ENCODE measurements at places on chromosomes 13 and 19. TPM values are rescaled to one million over a fixed set of nuclear protein-coding genes. Genes with fewer than 3 reads are reported as not detected.

- H3K27ac ChIP-seq: no peak overlapping the region
- H3K27me3 ChIP-seq: no peaks in the 10 kb centered on the region
- H3K4me1 ChIP-seq: peaks cover 11% of the 10 kb centered on the region
- DNase-seq: no peak
- no peaks in the 10 kb centered on the region for H3K36me3 ChIP-seq
These were observed 44.4 kb downstream of the ELF1 start for GRCh38 chr13:40974460-40975407.

- no peak for DNase-seq
- H3K36me3 ChIP-seq: peaks cover 13% of the 10 kb centered on the region
- peaks cover 42% of the 10 kb centered on the region for H3K4me1 ChIP-seq
- H3K27ac ChIP-seq: no peak overlapping the region
- peak overlapping the region; percentile 99 for H3K4me3 ChIP-seq
These were observed 4.7 kb downstream of the SLC1A5 start for GRCh38 chr19:46783670-46784069.

ITM2B gene
- total RNA-seq: 126 TPM

SOX1 gene
- 41.2 TPM for total RNA-seq

DNA sequence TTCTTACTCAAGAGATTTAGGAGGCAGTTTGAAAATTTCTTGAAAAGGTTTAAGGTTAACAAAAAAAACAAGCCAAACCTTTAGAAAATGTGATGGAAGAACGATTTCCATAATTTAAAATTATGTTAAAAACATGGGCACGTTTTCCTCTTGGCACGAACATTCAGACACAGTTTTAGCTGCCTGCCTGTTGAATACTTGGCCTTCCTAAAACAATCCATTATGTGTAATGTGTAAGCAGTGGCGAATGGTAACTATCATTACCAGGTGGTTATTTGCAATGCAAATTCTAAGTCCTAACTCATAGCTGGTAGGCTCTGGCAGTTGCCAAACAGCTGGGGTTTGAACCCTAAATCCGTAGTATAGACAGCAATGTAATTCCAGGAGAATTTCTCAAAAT, 1425.7 kb upstream of the SLC10A2 start:
- H3K27ac ChIP-seq: no peak overlapping the region
- H3K4me1 ChIP-seq: no peaks in the 10 kb centered on the region
- DNase-seq: no peak
- no peak overlapping the region for H3K4me3 ChIP-seq
- no peaks in the 10 kb centered on the region for H3K36me3 ChIP-seq

CLEC4G gene
- total RNA-seq: not detected

DNA sequence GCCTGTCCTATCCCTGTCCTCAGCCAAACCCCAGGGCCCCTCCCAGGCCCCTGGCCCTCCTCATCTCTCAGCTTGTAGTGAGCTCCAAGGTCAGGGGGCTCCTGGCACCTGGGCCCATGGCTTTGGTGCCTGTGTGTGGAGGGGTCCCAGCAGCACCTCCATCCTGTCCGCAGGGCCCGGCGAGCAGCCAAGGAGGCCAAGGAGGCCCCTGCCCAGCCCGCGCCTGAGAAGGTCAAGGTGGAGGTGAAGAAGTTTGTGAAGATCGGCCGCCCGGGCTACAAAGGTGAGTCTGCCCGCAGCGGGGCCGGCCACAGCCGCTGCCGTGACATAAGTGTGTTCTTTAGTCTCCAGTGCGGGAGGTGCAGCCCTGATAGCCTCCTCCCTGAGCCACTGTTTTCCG, 3.9 kb upstream of the AMH start:
- no peak overlapping the region for H3K4me3 ChIP-seq
- peaks cover 4% of the 10 kb centered on the region for H3K36me3 ChIP-seq
- no peak overlapping the region for H3K27ac ChIP-seq
- no peaks in the 10 kb centered on the region for H3K27me3 ChIP-seq
- DNase-seq: no peak
- H3K4me1 ChIP-seq: peaks cover 24% of the 10 kb centered on the region

DNA sequence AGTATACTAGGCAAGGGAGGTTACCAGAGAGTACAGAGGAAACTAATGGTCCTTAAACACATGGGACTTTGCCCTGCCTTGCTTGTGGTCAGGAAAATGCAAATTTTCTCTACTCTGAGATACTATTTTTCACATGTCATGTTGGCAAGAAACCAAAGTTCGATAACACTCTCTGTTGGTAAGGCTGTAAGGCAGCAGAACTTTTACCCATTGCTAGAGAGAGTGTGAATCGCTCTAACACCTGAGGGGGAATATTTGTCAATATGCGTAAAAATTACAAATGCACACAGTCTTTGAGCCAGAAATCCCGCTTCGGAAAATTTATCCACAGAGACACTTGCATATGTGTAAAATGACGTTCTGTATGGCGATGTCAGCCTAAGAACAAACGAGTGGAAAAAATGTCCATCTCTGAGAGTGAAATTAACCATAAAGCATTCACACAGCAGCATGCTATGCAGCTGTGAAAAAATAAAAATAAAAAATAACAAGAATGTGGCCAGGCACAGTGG, 9.5 kb upstream of the RFX1 start:
- no peak overlapping the region for H3K4me3 ChIP-seq
- DNase-seq: no peak
- no peaks in the 10 kb centered on the region for H3K4me1 ChIP-seq
- no peaks in the 10 kb centered on the region for H3K27me3 ChIP-seq

TEX26 gene
- not detected for total RNA-seq

- peaks cover 52% of the 10 kb centered on the region for H3K4me1 ChIP-seq
- H3K27ac ChIP-seq: no peak overlapping the region
- peak overlapping the region; percentile 84 for H3K4me3 ChIP-seq
- H3K27me3 ChIP-seq: peaks cover 95% of the 10 kb centered on the region
These were observed 15.7 kb downstream of the ZIC5 start for GRCh38 chr13:99955747-99956472.

NAPSA gene
- 0.96 TPM for total RNA-seq

DNA sequence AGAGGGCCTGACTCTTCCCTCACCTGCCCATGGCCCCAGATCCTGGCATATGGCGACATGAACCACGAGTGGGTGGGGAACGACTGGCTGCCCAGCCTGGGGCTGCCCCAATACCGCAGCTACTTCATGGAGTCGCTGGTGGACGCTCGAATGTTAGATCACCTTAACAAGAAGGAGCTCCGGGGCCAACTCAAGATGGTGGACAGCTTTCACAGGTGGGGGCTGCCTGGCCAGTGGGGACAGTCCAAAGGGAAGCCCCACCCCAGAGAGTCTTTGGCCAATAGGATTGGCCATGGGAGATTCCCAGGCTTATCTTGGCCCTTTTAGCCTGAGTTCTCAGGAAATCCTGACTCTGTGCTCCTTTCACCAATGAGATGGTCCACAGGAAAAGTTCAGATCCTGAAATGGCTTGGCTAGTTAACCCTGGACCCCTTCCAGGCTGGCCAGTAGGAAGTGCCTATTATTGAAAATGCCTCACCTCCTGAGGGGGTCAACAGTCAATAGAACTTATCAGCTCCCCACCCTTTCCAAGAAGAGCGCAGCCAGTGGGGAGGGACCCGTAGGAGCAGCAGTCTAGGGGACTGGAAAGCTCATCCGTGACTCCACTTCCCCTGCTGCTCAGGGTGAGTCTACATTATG, 7.0 kb downstream of the HRC start:
- no peaks in the 10 kb centered on the region for H3K36me3 ChIP-seq
- peak overlapping the region; percentile 85 for H3K4me3 ChIP-seq
- H3K27me3 ChIP-seq: peaks cover 19% of the 10 kb centered on the region
- H3K4me1 ChIP-seq: peaks cover 46% of the 10 kb centered on the region

ZSWIM4 gene
- 19.9 TPM for total RNA-seq

GRCh38 chr13:59890054-59890453, 273.7 kb downstream of the DIAPH3 start:
- DNase-seq: no peak
- H3K4me1 ChIP-seq: no peaks in the 10 kb centered on the region
- H3K27me3 ChIP-seq: no peaks in the 10 kb centered on the region
- H3K36me3 ChIP-seq: peaks cover 6% of the 10 kb centered on the region
- H3K27ac ChIP-seq: no peak overlapping the region
- H3K4me3 ChIP-seq: no peak overlapping the region

GRCh38 chr13:48801255-48801654, 147.5 kb downstream of the CYSLTR2 start:
- H3K4me3 ChIP-seq: no peak overlapping the region
- H3K27ac ChIP-seq: no peak overlapping the region
- no peaks in the 10 kb centered on the region for H3K4me1 ChIP-seq

SGCG gene
- not detected for total RNA-seq

GRCh38 chr13:78299832-78300623, 303.3 kb downstream of the POU4F1 start:
- no peaks in the 10 kb centered on the region for H3K27me3 ChIP-seq
- H3K4me1 ChIP-seq: no peaks in the 10 kb centered on the region
- no peak overlapping the region for H3K4me3 ChIP-seq
- no peak overlapping the region for H3K27ac ChIP-seq

DNA sequence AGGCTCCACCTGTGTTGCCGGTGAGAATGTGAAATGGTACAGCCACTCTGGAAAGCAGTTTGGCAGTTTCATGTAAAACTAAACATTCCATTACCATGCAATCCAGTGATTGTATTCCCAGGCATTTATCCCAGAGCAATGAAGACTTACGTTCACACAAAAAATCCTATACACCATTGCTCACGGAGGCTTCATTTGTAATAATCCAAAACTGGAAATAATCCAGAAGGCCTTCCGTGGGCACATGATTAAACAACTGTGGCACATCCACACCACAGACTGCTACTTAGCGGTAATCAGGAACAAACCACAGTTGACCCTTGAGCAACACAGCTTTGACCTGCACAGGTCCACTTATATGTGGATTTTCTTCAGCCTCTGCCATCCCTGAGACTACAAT, 339.7 kb downstream of the MTUS2 start:
- DNase-seq: no peak
- H3K36me3 ChIP-seq: no peaks in the 10 kb centered on the region
- H3K4me1 ChIP-seq: peaks cover 4% of the 10 kb centered on the region
- H3K4me3 ChIP-seq: no peak overlapping the region

GPR4 gene
- total RNA-seq: not detected

- no peaks in the 10 kb centered on the region for H3K4me1 ChIP-seq
- H3K27ac ChIP-seq: no peak overlapping the region
- H3K4me3 ChIP-seq: no peak overlapping the region
- no peaks in the 10 kb centered on the region for H3K36me3 ChIP-seq
- DNase-seq: no peak
These were observed 965.5 kb upstream of the ATXN8OS start for GRCh38 chr13:69142101-69142500.

DNA sequence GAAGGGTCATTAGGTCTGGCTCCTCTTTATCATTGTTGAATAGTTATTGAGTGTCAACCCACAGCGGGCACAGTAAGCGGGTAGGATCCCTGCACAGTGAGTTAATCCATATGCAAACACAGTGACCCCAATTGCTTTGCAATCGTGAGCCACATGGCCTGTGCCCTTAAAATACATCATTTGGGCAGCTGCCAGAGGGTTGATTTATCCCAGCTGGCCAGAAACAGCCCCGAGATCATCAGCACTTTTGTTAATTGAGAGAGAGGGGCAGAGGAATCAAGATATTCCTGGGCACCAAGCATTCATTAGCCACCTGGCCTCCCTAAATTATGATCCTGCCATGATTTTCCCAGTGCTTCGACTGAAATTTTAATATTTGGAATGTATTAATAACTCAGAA, 9.8 kb upstream of the CNMD start:
- no peak overlapping the region for H3K4me3 ChIP-seq
- no peaks in the 10 kb centered on the region for H3K36me3 ChIP-seq
- H3K4me1 ChIP-seq: peaks cover 2% of the 10 kb centered on the region
- no peaks in the 10 kb centered on the region for H3K27me3 ChIP-seq

ZNF808 gene
- total RNA-seq: 25.9 TPM

RFXAP gene
- total RNA-seq: 13.9 TPM

TMPRSS9 gene
- 0.12 TPM for total RNA-seq

ZNF229 gene
- total RNA-seq: 6.7 TPM

DNA sequence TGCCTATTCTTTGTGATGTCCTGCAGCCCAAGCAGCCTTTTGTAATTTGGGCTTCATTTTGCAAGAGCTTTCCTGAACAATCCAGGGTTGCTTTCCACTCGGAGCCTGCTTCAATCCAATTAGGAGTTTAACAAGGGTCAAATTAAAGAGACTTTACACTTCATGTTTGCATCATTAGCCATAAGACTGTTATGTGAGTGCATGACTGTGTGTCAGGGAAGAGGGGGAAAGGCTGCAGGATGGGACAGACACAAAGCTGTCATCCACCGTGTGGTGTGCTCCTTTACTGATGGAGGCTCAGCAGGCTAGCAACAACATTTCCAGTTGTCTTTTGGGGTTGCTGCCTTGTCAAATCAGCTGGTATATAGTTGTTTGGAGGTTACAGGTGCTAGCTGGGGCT, 23.7 kb upstream of the MAB21L1 start:
- peaks cover 25% of the 10 kb centered on the region for H3K4me1 ChIP-seq
- no peaks in the 10 kb centered on the region for H3K36me3 ChIP-seq
- no peak overlapping the region for H3K27ac ChIP-seq
- no peak for DNase-seq
- H3K4me3 ChIP-seq: peak overlapping the region; percentile 20

COX7A1 gene
- total RNA-seq: not detected

SLITRK1 gene
- total RNA-seq: 1.6 TPM

- peak overlapping the region; percentile 63 for H3K4me3 ChIP-seq
- H3K27ac ChIP-seq: no peak overlapping the region
- H3K4me1 ChIP-seq: peaks cover 11% of the 10 kb centered on the region
- peak; percentile 71 for DNase-seq
- no peaks in the 10 kb centered on the region for H3K36me3 ChIP-seq
- no peaks in the 10 kb centered on the region for H3K27me3 ChIP-seq
These were observed 6.4 kb upstream of the DMWD start for GRCh38 chr19:45798995-45799517.

DNA sequence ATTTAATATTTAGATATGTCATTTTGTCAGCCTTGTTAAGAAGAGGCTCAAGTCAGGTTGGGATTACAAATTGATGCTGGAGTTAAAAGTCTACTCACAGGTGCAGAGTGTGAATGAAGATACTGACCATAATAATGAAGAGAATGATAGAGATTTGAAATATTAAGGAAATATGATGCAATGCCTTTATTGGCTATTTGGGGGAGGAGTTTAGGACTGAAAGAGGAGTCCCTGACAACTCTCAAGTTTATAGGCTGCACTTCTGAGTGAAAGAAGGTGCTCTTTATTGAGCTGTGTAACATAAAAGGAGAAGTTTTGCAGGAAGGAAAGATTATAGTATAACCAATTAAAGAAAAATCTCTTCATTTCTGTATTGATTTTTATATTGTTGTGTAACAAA, 827.7 kb upstream of the PCDH9 start:
- H3K4me3 ChIP-seq: no peak overlapping the region
- DNase-seq: no peak
- no peaks in the 10 kb centered on the region for H3K4me1 ChIP-seq
- H3K27ac ChIP-seq: no peak overlapping the region
- H3K27me3 ChIP-seq: no peaks in the 10 kb centered on the region
- H3K36me3 ChIP-seq: peaks cover 4% of the 10 kb centered on the region

Measured in neural crest cell (in vitro differentiated cells).